NCI-H526 treated with DMSO at 0.1 percent for 48 hours (cell line): ENCODE measurements at places on chromosomes 2 and 18.

DNA sequence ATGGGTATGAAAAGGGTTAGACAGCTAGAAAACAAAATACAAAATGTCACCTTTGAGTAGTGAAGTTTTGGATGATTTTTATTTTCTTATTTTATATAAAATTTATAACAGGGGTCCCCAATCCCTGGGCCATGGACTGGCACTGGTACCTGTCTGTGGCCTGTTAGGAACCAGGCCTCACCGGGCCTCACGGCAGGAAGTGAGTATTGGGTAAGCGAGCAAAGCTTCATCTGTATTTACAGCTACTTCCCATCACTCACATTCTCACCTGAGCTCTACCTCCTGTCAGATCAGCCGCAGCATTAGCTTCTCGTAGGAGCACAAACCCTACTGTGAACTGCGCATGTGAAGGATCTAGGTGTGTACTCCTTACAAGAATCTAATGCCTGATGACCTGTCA lies 202.8 kb upstream of the TWIST2 start:
- DNase-seq: no peak

- DNase-seq: no peak
Measured at GRCh38 chr2:27914041-27914804, 23.7 kb downstream of the BABAM2 start.

DNA sequence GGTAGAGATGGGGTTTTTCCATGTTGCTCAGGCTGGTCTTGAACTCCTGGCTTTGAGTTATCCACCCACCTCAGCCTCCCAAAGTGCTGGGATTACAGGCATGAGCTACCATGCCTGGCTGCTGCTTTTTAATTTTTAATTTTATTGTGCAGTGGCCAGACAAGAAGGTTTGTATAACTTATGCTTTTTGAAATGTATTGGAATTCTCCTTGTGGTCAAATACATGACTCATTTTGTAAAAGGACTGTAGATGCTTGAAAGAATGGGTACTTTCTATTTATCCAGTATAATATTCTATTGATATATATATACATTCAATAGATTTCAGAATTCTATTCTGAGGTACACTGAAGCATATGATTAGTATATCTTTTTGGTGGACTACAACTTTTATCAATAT lies 82.6 kb upstream of the ST3GAL5 start:
- DNase-seq: no peak

- DNase-seq: no peak
Measured at GRCh38 chr18:79199691-79200374, 130.6 kb downstream of the ATP9B start.

GRCh38 chr2:214019973-214020345 lies 390.9 kb upstream of the VWC2L start:
- no peak for DNase-seq

GRCh38 chr2:11177871-11178690 lies 22.8 kb downstream of the SLC66A3 start:
- DNase-seq: no peak

DNA sequence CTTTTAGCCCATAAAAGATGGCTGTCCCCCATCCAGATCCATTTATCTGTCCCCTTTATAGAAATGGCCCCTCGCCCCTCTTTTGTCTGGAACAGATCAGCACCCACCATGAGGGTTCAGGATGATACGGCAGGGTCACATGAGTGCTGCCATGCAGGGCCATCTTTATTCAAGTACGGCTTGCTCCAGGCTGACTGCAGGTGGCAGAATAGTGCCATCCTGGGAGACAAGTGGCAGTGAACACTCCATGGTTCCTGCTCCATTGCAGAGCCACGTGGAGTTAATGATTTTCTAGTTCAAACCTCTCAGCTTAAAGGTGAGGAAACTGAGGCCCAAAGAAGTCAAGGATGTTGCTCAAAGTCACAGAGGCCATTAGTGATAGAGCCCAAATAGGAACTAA lies 180.6 kb downstream of the CLIP4 start:
- DNase-seq: peak; percentile 30

DNA sequence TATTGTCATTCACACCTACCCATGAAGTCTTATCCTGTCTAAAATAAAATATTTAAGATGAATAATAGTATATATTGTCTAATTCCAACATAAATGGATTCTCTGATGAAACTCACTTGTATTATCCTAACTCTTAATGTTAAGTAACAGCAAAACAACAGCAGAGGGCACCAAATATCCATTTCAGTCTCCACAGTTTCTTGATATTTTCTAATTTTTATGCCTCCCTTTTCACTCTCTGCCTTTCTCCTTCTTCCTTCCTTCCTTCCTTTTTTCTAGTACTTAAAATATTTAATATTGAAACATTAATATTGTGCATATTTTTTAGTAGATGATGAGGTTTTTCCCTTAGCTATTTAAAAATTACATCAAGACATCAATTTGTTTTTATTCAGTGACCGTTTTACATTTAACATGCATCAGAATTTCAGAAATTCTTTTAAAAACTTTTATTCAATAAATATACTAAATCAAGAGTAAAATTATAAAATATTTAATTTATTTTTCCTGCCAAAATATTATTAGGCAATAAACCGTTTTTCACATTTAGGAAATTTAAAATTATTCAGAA lies 97.6 kb downstream of the WDR7 start:
- DNase-seq: peak; percentile 51

- DNase-seq: no peak
Measured at GRCh38 chr2:206831442-206831995, 66.1 kb downstream of the FASTKD2 start.

- no peak for DNase-seq
Measured at GRCh38 chr18:76459687-76460350, 35.2 kb downstream of the ZNF516 start.

GRCh38 chr2:197059477-197059876 lies 133.0 kb upstream of the PGAP1 start:
- no peak for DNase-seq

DNA sequence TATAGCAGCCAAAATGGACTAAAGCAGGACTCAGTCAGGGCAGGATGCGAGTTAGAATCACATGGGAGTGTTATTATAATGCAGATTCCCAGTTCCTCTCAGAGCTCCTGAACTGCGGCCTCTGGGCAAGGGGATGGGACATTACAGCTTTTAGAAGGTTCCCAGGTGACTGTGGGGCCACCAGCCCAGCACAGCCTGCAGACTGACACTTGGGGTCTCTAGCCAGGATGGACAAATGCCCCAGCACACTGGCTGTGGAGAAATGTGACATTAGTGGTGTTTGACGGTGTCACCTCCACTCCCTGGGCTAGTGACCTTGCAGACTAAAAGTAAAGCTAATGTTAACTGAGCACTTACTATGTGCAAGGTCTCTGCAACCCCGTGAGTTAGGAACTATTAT lies 238.0 kb upstream of the HS6ST1 start:
- no peak for DNase-seq

DNA sequence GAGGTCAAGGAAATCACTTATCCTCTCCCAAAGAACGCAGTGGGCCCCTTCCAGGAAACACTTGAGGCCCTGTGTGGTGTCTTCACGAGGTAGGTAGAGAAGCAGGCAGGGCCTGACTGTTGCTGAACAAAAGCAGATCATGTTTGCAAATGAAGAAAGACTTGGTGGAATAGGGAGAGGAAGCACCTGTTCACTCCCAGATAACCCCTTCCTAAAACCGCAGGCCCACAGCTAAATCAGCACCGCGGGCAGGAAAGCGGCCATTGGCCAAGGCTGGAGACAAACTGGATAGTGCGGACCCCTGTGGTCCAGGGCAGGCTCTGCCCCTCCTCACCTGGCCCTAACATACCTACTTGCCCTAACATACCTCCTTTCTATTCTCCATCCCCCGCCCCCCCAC lies 64.9 kb upstream of the KLHL29 start:
- no peak for DNase-seq

DNA sequence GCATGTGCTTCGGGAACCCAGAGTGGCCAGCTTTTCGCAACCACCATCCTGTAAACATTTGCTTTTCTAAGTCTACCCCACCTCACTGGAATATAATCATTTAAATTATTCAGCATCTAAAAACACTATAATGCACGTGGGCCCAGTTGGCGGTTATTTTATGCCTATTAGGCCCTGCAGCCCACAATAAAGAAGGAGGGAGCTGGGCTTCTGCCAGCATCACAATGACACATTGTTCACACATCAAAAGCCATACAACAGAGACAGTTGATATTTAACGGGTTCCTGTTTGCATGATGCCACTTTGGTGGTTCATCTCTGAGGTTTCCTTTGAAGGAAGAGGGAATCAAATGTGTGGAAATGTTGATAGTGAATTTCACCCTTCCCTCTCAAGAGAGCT lies 916.0 kb upstream of the CELF4 start:
- DNase-seq: no peak

DNA sequence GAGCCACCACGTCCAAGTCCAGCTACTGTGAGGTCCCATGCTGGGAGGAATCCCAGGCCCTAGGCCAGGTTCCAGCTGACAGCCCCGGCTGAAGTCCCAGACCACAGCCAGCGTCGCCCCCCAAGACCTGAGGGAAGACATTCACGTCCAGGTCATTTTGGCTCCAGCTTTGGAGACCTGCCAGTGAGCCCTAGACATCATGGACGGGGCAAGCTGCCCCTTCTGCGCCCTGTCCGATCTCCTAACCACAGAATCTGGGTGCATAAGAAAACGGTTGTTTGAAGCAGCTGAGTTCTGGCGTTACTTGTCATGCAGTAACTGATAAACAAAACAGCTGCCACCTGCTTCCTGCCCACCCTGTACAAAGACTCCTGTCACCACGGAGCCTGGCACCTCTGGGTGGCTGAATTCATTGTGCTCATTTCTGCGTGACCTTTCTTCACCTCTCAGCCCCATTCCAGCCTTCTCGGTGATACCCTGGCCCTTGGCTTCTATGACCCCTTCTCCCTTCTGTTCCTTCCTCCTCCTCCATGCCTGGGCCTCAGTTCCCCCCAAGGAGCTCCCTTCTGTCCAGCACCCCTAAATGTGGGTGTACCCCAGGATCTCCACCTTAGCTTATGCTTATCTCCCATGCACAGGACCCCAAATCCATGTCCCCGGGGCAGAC lies 72.6 kb upstream of the SMAD7 start:
- DNase-seq: peak; percentile 7

GRCh38 chr2:66575625-66576310 lies 140.8 kb downstream of the MEIS1 start:
- DNase-seq: no peak

DNA sequence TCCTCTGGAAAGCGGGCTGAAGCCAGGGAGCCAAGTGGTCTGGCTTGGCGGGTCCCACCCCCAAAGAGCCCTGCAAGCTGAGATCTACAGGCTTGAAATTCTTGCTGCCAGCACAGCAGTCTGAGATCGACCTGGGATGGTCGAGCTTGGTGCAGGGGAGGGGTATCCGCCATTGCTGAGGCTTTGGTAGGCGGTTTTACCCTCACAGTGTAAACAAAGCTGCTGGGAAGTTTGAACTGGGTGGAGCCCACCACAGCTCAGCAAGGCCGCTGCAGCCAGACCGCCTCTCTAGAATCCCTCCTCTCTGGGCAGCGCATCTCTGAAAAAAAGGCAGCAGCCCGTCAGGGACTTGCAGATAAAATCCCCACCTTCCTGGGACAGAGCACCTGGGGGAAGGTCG lies 12.6 kb upstream of the FLACC1 start:
- DNase-seq: no peak

DNA sequence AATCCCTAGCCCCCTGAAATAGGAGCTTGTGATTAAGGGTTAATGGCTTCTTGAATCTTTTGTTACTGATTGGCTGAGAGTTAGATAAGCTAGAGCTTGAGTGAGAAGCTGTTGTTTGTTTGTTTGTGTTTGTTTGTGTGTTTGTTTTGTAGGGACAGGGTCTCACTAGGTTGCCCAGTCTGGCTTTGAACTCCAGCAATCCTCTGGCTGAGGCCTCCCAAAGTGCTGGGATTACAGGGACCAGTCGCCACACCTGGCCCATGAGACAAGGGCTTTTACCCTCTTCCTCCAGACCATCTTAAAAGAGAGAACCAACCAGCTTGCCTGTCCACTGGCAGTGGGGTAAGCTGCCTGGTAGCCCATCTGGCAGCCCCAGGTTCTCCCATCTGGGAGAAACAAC lies 58.1 kb downstream of the SH2D6 start:
- no peak for DNase-seq

GRCh38 chr2:107068069-107068916 lies 182.3 kb upstream of the ST6GAL2 start:
- DNase-seq: no peak

- DNase-seq: no peak
Measured at GRCh38 chr2:2014251-2014771, 270.0 kb upstream of the PXDN start.

GRCh38 chr18:51168026-51168742 lies 29.3 kb downstream of the MEX3C start:
- no peak for DNase-seq

GRCh38 chr2:113169586-113169985 lies 4.2 kb upstream of the PSD4 start:
- DNase-seq: no peak

DNA sequence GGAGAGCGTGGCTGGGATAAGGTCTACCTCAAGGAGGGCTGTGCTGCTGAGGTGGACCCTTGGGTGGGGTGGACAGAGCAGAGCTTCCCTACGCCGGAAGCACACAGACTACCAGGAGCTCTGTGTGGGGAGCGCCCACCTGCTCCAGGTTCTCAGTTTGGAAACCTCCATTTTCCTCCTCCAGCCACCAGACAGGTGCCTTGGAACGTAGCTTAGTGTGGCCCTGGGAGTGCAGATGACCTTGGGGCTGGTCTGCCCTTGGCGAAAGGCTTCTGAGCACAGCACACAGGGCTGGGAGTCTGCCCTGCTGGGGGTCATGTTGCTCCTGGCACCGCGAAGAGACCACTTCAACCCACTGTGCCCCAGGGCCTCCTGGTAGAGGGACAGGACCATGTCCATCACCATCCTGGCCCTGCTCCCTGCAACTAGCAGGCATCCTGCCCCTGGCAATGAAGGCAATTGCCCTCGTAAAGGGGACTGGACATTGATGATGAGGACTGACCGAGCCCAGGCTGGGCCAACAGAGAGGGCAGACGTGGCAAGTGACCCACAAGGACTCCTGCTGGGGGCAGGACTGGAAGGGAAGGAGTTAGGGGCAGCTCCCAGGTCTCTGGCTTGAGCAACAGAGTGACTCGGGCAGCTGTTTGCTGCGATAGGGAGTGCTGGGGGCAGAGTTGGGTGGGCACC lies 214.7 kb downstream of the CYP26B1 start:
- DNase-seq: no peak

DNA sequence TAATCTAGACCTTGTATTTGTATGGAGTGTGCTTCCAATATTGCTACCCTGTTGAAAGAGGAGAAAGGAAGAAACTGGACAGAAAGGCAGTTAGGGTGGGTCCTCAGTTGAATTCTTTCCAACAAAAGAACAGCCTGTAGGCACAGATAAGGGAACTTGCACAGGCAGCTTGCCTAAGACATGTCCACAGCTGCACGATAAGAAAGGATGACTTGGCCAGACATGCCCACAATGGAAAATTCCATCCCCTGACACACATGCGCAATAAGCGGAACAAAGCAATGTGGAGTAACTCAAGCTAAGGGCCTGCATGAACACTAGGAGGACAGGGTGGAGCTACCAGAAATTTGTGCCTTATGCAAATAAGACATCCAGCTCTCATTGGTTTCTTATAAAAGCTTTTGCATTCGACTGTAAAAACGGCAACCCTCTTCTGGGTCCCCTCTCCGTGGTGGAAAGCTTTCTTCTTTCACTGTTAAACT lies 1084.7 kb upstream of the NXPH2 start:
- DNase-seq: no peak
